ENCODE measurements at places on chromosomes 16 and 17.

DNA sequence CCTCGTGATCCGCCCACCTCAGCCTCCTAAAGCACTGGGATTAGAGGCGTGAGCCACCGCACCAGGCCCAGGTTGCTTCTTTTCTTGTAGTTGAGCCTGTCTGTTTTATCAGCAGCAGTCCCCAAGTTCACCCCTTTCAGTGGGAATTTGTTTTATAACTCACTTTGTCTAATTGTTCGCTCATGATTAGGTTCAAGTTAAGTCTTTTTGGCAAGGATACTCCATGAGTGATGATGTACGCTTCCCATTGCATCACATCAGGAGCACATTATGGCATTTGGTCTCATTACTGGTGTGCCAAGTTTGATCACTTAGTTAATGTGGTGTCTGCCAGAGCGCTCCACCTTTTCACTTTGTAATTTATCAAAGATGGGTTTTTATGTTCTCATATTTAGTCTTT, 14.4 kb upstream of the GJD3 start:
- no peak for DNase-seq

- DNase-seq = no peak
Measured at GRCh38 chr16:11742093-11742535, 543 bp downstream of the TXNDC11 start.

DNA sequence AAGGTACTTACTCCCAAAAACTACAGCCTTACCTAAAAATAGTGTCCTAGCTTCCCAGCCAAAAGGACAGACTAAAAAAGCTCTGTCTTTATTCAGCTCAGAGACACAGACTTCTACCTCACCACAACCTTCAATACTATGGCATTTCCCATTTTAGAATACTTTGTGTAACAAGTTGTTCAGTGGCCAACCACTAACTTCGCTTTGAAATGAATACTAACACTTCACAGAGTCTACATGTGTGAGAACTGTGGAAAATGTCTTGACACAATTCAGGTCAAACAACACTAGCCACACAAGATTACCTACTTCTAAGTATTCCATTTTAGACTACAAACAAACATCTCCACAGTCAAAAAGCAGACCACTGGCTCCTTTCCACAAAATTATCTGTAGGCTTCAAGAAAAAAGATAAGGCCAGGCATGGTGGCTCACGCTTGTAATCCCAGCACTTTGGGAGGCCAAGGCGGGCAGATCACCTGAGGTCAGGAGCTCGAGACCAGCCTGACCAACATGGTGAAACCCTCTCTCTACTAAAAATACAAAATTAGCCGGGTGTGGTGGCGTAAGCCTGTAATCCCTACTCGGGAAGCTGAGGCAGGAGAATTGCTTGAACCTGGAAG, 3.2 kb downstream of the HELZ start:
- DNase-seq = no peak

DNA sequence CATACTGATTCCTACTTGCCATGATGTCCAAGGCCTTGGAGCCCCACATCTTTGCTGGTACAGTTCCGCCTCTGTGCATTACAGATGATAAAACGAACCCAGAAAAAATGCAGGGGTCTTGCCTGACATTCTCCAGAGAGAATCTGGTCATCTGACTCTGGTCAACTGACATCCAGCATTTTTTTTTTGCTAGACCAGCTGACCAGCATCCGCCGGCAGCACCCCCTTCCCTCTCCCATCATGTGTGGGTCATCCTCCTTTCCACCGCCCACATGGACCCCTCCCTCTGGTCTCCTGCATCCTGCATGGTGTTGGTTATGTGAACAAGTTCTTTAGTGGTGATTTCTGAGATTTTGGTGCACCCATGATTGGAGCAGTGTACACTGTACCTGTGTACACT, 47.1 kb downstream of the CDH1 start:
- DNase-seq = no peak

- DNase-seq = no peak
Measured at GRCh38 chr16:88602091-88602490, 31.9 kb downstream of the ZC3H18 start.

DNA sequence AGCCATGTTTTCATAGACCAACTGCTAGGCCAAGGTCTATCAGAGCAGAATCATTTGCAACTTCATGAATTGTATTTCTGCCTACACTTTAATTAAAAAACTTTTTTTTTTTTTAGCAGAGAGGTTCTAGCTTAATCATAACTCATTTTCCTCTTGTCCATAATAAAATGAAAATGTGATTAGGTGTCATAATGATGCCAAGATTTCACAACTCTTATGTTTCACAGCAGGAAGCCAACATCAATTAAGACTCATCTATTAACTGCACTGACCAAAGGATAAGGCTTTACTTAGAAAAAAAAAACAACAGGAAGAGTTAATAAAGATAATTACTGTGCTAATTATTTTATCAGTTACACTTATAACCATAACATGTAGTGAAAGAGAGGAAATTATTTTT, 18.9 kb upstream of the RNF43 start:
- no peak for DNase-seq

DNA sequence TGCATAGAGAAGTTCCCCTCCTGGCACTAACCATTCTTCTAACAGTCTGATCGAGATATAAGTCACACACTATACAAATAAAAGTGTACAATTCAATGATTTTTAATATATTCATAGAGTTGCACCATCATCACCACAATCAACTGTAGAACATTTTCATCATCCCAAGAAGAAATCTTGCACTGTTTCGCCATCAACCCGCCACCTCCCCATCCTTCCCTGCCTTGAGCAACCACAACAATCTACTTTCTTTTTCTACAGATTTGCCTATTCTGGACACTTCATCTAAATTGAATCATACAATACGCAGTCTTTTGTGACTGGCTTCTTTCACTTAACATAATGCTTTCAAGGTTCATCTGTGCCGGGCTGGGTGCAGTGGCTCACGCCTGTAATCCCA, 33.0 kb upstream of the GUCY2D start:
- DNase-seq = no peak

DNA sequence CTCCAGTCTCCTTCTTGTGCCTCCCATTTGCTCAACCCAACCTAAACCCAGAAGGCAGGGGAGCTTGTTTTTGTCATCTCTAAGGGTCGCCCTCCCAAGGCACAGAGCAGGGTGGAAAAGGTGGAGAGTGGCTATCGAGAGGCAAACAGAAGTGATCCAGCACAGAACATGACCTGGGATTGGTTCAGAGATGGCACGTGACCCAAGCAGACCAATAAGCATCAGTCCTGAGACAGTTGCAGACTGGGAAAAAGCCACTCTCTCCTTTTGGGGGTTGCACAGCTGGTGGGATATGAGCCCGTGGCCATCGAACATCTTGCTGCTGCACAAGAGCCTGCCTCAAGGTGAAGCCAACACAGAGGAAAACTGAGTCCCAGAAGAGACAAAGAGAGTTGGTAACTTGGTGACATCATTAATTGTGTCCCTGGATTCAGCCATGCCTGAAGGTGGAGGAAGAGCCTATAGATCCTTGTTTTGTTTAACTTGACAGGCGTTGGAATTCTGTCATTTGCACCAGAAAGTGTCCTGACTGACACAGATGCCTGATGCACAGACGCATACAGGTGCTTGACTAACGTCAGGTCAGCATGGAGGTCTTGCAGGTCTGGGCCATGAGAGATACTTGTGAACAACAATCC, 28.2 kb upstream of the CSNK2A2 start:
- no peak for DNase-seq

DNA sequence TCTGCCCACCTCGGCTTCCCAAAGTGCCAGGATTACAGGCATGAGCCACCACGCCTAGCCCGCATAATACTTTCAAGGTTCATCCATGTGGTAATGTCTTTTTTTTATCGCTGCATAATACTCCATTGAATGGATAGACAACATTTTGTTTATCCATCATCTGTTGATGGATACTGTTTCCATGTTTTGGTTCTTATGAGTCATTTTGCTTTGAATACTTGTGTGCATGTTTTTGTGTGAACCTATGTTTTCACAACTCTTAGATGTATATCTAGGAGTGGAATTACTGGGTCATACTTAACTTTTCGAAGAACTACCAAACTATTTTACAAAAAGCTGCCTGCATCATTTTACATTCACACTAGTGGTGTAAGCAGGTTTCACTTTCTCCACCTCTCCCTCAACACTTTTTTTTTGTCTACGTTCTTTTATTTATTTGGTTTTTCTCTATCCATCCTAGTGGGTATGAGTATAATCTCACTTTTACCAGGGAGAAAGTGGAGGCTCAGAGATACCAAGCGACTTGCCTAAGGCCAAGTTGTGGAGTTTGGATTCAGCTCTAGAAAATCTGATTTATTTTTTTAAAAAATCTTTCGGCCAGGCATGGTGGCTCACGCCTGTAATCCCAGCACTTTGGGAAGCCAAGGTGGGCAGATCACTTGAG, 151.2 kb downstream of the CMIP start:
- DNase-seq = no peak

DNA sequence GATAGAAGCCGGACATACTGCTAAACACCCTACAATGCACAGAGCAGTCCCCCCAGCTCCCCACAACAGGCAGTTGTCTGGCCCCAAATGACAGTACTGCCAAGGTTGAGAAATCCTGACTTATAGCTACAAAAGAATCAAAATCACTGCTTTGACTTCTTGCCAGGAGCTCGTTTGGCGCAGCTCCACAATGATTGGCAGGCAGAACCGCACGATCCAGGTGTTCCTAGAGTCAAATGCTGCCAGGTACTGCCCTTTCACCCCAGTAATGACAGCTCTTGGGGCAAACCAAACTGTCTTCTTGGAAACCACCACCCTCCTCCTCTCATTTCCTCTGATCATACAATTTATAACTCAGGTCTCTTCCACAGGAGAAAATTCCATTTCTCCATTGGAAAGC, 2.2 kb upstream of the TMC5 start:
- DNase-seq = no peak

- no peak for DNase-seq
Measured at GRCh38 chr16:31090540-31090939, 1.8 kb upstream of the PRSS53 start.

DNA sequence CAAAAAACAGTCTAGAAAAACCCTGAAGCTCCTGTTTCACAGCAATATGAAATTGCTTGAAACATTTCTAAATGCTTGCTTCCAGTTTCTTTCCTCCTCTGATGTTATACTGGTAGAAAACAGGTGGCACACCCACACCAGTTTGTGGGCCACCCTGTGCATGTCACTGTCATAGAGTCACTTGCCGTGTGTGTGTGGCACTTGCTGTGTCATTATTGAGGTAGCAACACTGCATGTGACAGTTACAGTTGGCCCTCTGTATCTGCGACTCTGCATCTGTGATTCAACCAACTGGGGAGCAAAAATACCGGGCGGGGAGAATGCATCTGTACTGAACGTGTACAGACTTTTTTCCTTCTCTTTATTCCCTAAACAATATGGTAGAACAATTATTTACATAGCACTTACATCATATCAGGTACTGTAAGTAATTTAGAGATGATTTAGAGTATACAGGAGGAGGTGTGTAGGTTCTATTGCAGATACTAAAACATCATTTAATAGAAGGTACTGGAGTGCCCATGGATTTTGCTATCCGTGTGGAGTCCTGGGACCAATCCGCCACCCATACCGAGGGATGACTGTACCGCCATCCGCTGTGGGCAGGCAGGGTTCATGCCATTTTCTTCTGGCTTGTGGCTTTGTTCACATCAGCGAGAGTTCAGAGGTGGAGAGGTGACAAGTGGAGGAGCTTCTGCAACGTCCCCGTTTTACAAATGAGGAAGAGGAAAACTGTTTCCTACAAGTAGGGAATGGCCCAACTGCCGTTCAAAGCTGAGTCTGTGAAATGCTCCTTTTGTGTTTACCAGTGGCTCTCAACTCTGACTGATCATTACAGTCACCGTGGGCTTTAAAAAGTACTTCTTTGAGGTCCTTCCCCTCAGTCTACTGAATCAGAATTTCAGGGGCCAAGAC, 373.7 kb downstream of the SNX29 start:
- no peak for DNase-seq

- DNase-seq = no peak
Measured at GRCh38 chr16:87809150-87809902, 43.5 kb upstream of the KLHDC4 start.

DNA sequence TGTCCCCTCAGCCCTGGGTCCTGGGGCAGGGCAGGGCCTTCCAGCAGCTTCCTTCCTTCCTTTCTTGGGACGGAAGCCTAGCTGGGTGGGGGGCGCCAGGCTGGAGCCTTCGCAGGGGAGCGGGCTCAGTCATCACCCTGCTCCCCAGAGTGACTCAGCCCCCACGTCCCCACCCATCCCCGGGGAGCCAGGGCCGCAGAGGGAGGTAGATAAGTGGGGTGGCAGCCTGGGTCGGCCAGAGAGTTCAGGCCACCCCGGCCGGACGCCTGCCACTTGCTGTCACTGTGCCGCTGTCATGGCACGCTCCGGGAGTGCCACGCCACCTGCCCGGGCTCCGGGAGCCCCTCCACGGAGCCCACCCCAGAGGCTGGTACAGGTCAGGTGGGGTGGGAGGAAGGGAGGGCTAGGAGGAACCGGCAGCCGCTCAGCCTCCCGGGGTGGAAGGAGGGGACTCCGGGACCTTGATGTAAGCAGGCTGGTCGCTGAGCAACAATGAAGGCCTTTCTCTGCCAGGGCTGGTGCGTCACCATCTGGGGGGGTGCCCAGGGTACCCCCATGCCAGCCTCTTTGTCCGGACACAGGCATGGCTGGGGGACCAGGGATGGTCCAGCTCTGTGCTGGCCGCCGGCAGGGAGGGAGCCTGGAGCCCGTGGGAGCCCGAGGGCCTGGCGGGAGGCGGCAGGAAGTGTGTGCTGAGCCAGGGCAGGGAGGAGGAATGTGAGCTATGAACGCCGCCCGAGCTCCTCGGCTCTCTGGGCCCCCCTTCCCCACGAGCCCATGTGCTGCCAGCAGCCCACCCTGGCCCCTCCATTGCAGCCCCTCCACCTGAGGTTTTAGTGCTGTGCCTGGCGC, 6.6 kb downstream of the NHERF2 start:
- DNase-seq = no peak

DNA sequence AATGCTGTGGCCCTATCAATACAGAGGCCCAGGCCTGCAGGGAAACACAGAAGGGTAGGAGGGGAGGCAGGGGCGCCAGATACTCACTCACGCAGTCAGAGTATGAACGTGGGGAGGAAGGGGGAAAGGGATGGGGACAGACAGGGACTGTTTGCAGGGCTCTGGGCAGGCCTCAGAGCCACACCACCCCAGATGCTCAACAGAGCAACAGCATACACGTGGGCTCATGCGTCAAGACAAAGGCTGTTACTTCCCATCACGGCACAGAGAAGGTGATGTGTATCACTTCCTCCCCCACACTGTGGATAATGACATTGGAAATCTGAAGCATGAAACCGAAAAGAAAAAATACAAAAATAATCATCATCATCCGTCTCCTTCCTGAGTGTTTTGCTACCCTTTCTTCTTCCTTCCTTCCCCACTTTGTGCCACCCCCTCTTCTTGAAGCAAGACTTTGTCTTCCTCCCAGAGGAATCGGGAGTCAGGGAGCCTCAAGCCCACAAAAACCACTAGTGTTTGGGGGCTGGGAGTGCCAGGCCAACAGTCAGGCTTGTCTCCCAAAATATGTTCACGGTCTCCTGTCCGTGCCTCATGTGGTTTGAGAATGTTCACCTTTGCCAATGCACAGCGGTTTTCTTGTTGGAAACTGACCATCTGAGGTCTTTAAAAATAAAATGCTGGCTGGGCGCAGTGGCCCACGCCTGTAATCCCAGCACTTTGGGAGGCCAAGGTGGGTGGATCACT, 20.1 kb downstream of the SLC39A11 start:
- no peak for DNase-seq
